ENCODE measurements at places on chromosomes 3 and 15.

- DNase-seq = peak; percentile 56
Measured at GRCh38 chr15:88376574-88377174, 90.5 kb downstream of the MRPL46 start.

DNA sequence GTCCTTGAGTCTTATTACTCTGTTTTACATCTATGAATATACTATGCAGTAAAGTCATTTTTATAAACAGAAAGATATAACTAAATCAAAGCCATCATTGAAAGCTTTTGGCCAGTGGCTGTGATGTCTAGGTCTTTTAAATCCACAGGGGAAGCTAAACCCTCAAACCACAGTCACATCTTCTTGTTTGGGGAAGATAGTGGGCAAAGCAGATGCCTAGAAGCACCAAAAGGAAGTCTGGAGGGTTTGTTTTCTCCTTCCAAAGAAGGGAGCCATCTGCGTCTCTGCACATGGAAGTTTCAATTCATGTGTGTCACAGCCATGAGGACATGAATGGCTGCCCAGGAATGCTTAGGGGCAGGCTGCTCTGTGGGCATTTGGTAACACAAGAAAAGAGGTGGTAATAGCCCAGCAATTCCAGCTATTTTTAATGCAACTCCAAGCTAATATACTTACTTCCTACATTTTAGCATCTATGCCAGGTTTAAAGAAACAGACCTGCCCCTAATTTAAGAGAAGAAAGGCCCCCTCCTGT is 322.2 kb downstream of the SLC9A9 start:
- peak; percentile 54 for DNase-seq

DNA sequence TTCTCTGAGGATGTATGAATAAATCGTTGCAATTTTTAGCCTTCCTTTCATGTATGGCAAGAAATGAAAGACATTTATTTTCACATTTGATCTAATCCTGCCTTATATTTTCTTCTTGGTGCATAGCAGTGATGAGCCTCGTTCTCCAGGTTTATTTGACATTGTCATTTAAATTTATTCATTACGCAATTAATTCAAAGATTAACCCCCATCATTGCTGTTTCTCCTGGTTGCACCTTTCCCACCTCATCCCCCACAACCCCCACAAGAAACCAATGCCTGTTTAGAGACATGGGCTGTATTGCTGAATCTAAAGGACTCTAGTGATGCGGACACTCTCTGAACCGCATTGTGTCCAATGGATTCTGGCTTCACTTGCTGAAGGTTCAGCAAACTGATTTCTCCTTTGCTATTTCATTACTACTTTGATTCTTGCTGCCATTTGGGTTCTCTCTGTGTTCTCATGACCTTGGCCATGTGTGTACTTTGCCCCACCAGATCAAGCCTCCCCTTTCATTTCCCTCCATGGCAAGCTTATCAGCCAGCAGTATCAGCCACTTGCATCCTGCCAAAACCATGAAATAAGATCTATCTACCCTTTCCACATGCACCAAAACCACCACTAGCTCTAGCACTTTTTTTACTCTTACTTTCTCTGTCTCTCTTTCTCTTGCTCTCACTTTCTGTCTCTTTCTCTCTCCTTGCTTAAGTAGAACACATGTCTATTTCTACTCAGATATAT is 382.7 kb downstream of the GBE1 start:
- DNase-seq = no peak

DNA sequence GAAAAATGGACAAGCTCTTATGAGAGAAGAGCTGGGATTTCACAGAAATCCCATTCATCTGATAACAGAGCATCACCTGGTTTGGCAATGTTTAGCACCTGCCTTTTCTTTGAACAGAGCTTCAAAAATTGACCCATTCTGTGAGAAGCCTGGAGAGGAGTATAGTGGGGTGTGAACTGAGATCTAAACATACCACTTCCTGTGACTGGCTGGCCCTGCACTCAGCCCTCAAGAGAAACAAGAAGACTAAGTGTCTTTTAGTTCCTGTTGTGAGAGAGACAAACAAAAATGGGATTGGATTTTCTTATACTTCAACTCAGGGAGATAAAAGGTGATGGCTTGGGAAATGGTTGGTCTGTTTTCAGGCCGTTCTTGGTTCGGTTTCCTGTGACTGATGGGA is 1060.2 kb downstream of the ROBO1 start:
- no peak for DNase-seq

DNA sequence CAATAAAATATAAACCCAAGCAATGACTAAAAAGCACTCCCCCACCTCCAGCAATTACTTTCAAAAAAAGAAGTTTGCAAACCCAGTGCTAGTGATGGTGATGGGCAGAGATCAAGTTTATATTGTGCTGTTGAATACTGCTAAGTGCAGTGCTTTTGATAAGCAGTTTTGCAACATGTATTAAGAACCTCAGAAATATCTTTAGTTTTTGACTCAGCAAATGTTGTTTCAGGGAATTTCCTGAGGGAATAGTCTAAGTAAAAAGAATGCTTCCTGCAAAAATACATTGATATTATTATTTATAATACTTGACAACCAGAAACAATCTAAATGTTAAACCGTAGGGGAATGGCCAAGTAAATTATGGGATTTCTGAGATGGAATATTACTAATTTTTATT is 69.3 kb downstream of the ADAMTSL3 start:
- DNase-seq = no peak

- no peak for DNase-seq
Measured at GRCh38 chr3:30546934-30547333, 59.5 kb upstream of the TGFBR2 start.

GRCh38 chr3:25982756-25983155 is 192.9 kb downstream of the OXSM start:
- DNase-seq = no peak

- DNase-seq = peak; percentile 34
Measured at GRCh38 chr3:116001151-116001621, 377.9 kb downstream of the GAP43 start.

- DNase-seq = no peak
Measured at GRCh38 chr15:51600114-51600513, 22.5 kb downstream of the DMXL2 start.

DNA sequence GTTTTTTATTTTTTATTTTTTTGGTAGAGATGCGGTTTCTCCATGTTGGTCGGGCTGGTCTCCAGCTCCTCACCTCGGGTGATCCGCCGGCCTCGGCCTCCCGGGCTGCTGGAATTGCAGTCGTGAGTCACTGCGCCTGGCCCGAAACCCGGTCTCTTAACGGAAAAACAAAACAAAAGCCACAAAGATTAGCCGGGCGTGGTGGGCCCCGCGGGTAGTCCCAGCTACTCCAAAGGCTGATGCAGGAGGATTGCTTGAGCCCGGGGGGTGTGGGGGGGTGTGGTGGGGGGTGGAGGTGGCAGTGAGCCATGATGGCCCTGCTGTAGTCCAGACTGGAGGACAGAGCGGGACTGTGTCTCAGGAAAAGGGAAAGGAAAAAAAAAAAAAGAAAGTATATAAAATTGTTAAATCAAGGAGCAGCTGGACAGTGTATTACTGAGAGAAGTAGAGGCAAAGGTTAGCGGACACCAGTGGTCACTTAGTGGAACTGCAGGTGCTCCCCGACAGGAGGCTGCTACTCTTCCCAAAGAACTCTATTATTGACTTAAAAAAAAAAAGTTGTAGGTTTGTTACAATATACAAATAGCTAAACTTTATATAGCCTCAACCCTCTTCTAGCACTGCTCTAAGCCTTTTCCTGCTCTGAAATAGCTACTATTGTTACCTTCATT is 30.3 kb upstream of the TUBGCP5 start:
- no peak for DNase-seq

- no peak for DNase-seq
Measured at GRCh38 chr3:194256040-194256945, 94.8 kb downstream of the CPN2 start.

DNA sequence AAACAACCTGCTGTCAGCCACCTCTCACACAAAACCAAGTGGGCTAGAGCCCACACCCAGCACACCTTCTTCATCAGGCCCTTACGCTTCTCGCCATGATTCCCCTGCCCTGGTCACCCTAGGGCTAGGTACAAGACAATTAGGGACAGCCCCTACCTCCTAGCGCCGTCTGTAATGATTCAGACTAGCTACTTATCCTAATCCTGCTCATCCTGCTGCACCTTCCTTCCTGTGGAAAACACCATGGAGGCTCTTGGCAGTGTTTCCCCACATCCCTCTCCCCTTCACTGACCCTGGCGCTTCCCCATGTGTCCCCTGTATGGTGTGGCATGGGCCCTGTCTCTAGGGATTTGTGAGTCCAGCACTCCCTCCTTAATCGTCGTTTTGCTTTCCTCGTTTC is 39.6 kb upstream of the ICE2 start:
- DNase-seq = no peak

DNA sequence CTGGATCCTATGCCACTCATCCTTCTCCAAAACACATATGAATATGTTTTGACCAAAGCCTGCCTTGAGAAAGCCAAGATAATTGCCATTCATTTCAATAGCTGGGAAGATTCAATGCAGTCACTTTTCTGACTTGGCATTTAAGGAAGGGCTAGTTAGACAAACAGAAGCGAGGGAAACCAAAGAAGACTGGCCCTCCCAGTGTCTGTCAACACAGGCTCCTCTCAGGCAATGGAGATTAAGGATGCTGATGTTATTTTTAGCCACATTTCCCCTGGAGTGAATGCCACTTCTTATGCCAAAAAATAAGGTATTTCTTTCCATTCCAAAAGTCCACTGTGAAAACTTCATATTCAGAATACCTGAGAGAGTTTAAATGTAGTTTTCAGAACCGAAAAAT is 101.7 kb downstream of the P3H2 start:
- no peak for DNase-seq

- peak; percentile 50 for DNase-seq
Measured at GRCh38 chr3:94420931-94421330, 358.1 kb downstream of the NSUN3 start.

GRCh38 chr3:181974198-181974597 is 262.5 kb downstream of the SOX2 start:
- DNase-seq = no peak

GRCh38 chr3:197881270-197881969 is 68.6 kb upstream of the RPL35A start:
- no peak for DNase-seq

- peak; percentile 80 for DNase-seq
Measured at GRCh38 chr3:127734754-127735473, 62.2 kb downstream of the ABTB1 start.

GRCh38 chr15:73225358-73226015 is 143.3 kb downstream of the HCN4 start:
- DNase-seq = no peak

- no peak for DNase-seq
Measured at GRCh38 chr3:88084097-88084501, 25.0 kb downstream of the ZNF654 start.

DNA sequence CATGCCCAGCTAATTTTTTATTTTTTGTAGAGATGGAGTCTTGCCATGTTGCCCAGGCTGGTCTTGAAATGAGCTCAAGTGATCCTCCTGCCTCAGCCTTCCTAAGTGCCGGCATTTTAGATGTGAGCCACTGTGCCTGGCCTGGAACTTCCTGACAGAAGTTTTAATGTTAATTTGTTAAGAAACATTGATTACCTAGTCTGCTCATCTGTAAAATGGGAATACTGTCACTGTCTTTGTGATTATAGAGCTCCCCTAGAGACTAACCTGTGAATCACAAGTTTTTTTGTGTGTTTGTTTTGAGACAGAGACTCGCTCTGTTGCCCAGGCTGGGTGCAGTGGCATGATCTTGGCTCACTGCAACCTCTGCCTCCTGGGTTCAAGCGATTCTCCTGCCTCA is 4.3 kb upstream of the EIF3J start:
- DNase-seq = no peak

- DNase-seq = no peak
Measured at GRCh38 chr3:18505056-18505455, 79.9 kb upstream of the SATB1 start.

GRCh38 chr15:43518197-43518761 is 871 bp downstream of the MAP1A start:
- DNase-seq = peak; percentile 67

GRCh38 chr15:101501703-101502373 is 12.3 kb upstream of the PCSK6 start:
- peak; percentile 34 for DNase-seq

- no peak for DNase-seq
Measured at GRCh38 chr3:56890448-56891091, 88.8 kb upstream of the ARHGEF3 start.

GRCh38 chr3:99863588-99863987 is 45.9 kb downstream of the CMSS1 start:
- DNase-seq = no peak

- no peak for DNase-seq
Measured at GRCh38 chr15:52778457-52778856, 11.7 kb downstream of the ONECUT1 start.

GRCh38 chr15:63489352-63489751 is 15.0 kb upstream of the USP3 start:
- DNase-seq = no peak

- DNase-seq = no peak
Measured at GRCh38 chr3:192896208-192896607, 21.4 kb downstream of the MB21D2 start.

GRCh38 chr15:34011481-34011880 is 27.5 kb downstream of the AVEN start:
- DNase-seq = no peak

DNA sequence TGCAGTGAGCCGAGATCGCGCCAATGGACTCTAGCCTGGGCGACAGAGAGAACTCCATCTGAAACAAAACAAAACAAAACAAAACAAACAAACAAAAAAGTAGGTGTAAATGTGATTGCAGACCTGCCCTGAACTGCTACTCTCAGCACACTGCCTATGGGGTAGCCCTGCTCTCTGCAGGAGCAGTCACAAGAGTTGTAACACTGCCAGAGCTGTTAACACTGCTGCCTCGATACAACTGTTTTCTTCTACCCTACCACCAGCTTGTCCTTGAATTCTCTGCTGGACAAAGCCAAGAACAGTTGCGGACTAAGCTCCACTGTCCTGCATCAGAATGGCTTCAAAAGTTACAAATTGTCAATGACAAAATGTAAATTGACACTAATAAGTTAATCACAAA is 89.3 kb downstream of the ALCAM start:
- DNase-seq = no peak

DNA sequence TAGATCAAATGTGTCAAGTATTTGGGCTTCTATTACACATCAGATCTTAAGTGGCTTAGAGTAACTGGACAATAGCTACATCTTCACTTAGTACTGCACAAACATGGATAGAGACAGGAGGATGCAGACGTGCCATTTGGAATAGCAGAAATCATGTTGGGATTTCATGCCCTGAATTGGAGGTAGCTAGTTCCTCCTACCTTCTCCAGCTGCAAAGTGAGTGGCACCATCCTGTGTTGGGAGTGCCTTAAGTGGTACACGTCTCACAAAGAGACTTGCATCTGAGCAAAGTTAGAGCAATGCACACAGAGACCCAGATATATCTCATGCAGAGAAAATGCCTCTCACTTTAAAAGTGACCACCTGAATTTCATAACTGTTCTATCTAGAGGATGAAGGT is 136.5 kb downstream of the SSR3 start:
- DNase-seq = no peak

- DNase-seq = peak; percentile 14
Measured at GRCh38 chr15:72113347-72114031, 4.5 kb downstream of the MYO9A start.

DNA sequence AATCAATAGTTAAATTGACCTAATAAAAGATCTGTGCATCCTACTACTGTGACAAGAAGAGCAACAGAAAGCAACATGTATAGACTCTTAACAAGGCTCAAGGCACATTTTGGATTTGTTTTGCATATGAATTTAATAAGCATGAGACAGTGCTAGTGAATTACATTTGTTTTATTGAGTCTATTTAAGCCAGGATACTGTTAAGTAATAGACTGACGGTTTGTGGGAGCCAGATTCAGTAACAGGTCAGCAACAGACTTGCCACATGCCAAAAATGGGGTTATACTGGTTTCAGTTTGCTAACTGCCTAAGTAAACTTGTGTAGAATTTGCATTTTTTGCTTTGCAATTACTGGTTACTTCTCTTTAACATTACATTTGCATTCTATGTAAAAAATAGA is 54.0 kb downstream of the MBNL1 start:
- no peak for DNase-seq
